Left colon (tissue), 2 donors: ENCODE measurements at places on chromosomes 16 and 17. TPM values are rescaled to one million over a fixed set of nuclear protein-coding genes. Genes with fewer than 3 reads are reported as not detected.

KCNH6 gene
- 0.58 TPM for total RNA-seq

SENP3 gene
- 30.9 TPM for total RNA-seq

ALDH3A1 gene
- total RNA-seq, result 8.4 TPM

GRCh38 chr16:11208916-11209665, 46.9 kb downstream of the SOCS1 start:
- no peak for DNase-seq

- DNase-seq, result no peak
Measured at GRCh38 chr17:59825533-59826322, 67.0 kb downstream of the TUBD1 start.

DNA sequence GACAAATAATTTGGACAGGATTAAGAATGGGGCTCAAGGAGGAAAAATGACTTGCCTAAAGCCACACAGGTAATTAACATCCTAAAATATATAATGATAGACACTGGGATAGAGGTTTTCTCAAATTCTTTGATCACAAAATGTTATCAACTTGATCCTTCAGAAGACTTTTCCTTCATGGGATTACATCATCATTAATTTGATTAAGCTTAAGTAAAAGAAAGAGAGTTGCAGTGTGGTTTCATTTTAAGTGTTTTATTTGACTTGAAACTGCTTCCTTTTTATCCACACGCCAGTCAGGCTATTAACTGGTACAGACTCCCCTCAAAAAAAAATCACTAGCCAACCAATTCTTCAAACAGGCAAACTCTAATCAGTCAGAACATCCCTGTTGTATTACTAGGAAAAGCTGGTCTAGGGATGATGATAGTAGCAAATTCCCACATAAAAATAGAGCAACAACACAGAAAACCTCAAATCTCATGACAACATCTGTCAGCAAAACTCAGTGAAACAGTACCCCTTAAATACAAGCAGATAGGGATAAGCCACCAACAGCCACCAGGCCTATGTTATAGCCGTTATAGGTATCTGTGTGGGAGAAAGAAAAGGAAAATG, 32.5 kb downstream of the AKAP10 start:
- no peak for DNase-seq

- DNase-seq, result no peak
Measured at GRCh38 chr17:41585301-41586056, 1.2 kb downstream of the KRT14 start.

- DNase-seq, result no peak
Measured at GRCh38 chr17:68513932-68514331, 1.7 kb downstream of the PRKAR1A start.

DNA sequence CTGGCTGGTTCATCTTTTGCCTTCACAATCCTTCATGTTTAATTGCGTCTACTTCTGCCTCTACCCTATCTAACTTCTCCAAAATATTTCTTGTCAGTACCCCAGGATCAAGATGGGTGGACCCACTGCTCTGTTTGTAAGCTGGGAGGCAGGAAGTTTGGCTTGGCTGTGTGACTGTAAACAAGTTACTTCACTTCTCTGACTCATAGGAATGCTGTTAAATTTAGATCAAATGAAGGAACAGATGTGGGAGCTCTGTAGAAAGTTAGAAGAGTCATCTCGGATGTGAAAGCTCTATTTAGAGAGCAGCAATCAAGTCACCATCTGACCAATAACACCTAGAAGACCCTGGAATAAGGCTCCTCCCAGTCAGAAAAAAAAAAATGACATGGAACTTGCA, 55.2 kb upstream of the MRTFB start:
- DNase-seq, result no peak
